ENCODE measurements at places on chromosomes 12 and 14. TPM values are rescaled to one million over a fixed set of nuclear protein-coding genes. Genes with fewer than 3 reads are reported as not detected.

GRCh38 chr14:65421201-65421981 lies 8.9 kb downstream of the FUT8 start:
- no peak for ATAC-seq

DNA sequence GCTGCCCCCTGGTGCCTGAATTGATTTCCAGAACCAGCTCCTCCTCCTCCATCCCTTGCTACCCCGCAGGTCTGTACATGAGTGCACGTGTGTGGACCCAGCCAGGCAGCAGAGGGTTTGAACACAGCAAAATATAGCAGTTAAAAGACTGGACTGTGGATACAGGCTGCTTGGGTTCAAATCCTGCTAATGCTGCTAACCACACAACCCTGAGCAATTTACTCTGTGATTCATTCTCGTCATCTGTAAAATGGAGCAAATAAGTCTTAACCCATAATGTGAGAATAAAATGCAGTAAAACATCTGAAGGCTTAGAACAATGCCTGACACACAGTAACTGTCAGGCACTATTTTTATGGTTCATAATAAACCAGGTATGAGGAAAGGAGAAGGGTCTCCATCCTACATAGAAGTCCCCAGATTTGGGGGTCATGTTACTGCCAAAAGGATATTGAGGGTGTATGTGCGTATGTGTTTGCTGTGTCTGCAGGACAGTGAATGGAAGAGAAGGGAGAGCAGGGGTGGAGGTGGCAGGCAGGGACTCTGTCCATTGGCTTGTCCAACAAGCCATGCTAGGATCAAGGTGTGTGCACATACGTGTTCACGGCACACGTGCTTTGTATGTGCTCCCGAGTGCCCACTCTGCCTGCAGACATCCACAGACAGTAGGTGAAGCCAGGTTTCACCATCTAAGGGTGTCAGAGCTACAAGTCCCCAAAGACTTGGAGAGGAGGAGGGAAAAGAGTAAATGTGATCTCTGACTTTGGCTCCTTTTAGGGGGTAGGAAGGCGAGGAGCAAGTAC lies 1.5 kb upstream of the STAT6 start:
- ATAC-seq: peak; percentile 59

DNA sequence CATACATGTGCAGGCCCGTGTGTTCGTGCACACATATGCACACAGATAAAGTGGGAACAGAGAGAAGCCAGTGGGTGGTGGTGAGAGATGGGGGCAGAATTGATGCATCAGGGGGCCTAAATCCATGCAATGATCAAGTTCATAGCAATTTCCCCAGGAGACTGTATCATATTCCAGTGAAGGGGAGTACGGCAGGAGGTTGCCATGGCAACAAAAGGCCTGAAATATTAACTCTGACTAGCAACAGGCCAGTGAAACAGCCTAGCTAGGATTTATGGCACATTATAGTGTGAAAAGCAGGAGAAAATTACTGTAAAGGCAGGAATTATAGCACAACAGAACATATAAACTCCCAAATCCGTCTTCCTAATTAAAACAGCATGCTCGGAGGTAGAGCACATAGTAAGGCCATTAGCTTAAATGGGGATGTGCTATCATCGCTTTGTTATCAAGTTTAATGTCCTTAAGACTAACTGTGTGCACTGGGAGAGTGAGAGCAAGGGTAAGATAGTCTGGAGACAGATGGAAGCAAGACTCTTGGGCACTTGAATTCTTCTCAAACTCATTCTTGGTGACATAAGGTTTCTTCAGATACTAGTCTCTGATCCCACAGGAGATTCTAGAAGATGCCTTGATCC lies 806.3 kb downstream of the DIO2 start:
- ATAC-seq: no peak

GRCh38 chr12:30599608-30600007 lies 96.1 kb downstream of the IPO8 start:
- ATAC-seq: no peak

- ATAC-seq: no peak
These were observed 39.2 kb upstream of the MEG3 start for GRCh38 chr14:100786576-100787219.

DNA sequence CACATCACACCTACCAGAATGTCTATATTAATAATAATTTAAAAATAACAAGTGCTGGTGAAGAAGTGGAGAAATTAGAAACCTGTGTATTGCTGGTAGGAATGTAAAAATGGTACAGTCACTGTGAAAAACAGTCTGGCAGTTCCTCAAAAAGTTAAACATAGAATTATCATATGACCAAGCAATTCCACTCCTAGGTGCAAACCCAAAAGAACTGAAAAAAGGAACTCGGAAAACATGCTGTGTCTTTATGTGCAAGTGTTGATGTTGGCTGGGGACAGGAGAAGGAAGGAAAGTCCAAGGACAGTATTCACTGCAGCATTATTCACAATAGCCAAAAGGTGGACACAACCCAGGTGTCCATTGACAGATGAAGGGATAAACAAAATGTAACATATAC lies 146.5 kb downstream of the TTC7B start:
- no peak for ATAC-seq

DNA sequence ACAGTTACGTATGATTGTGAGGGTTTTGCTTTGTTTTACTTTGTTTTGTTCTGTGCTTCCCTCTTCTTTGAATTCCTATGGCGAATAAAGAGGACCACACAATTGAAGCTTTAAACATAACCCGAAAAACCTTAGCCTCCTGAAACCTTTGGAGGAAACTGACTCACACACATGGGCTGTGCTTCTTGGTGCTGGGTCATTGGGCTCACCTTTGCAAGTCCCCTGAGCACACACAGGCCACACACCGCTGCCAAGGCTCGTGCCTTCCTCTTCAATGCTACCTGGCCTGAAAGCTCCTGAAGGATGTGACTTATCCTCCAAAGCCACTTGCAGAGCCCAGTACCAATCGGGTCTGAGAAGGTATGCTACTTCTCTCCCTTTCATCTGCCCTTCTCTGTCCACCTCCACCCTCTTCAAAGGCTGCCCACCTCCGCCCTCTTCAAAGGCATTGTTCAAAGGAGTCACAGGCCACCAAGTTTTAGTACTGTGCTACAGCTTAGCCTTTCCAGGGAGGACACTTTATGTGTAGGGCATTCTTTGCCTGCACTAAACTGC lies 114.6 kb downstream of the FOXN3 start:
- no peak for ATAC-seq

- no peak for ATAC-seq
These were observed 47.4 kb downstream of the TCHP start for GRCh38 chr12:109947521-109947920.

- peak; percentile 69 for ATAC-seq
These were observed 23.9 kb downstream of the SCAF11 start for GRCh38 chr12:45966486-45966885.

DNA sequence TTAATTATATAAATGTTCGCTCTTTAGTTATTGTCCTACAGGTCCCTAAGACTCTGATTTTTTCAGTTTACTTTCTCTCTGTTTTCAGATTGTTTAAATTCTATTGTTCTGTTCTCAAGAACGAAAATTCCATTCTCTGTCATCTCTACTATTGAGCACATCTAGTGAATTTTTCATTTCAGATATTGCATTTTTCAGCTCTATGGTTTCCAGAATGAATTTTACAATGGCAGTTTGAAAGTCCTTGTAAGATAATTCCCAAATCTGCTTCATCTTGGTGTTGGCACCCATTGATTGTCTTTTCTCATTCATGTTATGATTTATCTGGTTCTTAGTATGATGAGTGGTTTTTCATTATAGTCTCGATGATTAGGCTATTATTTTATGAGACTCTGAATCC lies 519.6 kb upstream of the LRFN5 start:
- ATAC-seq: no peak

GRCh38 chr12:10756194-10756593 lies 33.1 kb upstream of the YBX3 start:
- ATAC-seq: no peak

GRCh38 chr12:1439687-1440086 lies 154.7 kb downstream of the FBXL14 start:
- ATAC-seq: no peak

- ATAC-seq: no peak
These were observed 209.0 kb downstream of the TMTC3 start for GRCh38 chr12:88351146-88351545.

DNA sequence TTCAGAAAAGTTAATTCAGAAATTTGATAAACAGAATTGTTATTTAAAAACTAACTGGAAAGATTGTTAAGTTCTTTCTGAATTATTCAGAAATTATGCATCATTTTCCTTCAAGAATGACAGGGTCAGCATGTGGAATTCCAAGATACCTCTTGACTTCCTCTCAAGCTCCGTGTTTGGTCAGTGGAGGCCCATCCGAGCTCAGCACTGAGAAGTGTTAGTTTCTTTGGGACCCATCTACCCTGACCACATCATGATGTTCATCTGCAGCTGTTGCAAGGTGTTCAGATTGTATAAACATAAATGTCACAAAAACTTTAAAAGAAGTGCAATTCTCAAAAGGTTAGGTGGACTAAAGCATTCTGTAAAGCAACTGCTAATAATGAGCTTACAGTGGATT lies 33.7 kb downstream of the MDM2 start:
- ATAC-seq: no peak

- no peak for ATAC-seq
These were observed 1136.4 kb upstream of the TMEM132C start for GRCh38 chr12:127130506-127131124.

DNA sequence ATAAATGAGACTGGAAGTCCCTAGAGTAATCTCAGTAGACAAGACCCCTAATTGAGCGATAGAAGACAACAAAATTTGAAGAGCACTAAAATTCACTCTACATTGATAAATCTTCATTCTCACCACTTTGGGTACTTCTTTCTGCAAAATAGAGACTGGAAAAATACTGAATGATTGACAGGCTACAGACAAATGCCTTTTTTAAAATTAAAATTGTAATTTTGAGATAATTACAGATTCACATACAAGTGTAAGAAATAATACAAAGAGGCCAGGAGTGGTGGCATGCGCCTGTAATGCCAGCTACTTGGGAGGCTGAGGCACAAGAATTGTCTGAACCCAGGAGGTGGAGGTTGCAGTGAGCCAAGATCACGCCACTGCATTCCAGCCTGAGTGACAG lies 4.5 kb upstream of the CORO1C start:
- ATAC-seq: no peak

GRCh38 chr14:25351269-25351668 lies 301.3 kb upstream of the STXBP6 start:
- ATAC-seq: no peak

- ATAC-seq: no peak
These were observed 417.9 kb downstream of the AEBP2 start for GRCh38 chr12:19857204-19857603.

DNA sequence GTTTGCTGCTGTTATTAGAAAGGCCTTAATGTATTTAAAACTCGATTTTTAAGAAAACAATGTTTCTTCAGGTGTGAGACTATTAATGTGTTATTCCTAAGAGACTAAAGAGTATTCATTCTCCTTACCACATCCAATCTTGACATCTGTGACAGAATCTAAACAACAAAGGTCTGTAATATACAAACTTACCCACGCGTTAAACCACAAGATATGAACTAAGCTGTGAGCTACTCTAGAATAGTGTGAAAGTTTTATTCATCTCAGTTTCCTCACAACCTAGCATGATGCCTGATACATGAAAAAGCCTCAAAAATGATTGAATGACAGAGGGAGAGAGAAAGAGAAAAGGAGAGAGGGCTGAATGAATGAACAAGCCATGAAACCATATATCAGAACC lies 117.3 kb upstream of the COCH start:
- ATAC-seq: no peak

DNA sequence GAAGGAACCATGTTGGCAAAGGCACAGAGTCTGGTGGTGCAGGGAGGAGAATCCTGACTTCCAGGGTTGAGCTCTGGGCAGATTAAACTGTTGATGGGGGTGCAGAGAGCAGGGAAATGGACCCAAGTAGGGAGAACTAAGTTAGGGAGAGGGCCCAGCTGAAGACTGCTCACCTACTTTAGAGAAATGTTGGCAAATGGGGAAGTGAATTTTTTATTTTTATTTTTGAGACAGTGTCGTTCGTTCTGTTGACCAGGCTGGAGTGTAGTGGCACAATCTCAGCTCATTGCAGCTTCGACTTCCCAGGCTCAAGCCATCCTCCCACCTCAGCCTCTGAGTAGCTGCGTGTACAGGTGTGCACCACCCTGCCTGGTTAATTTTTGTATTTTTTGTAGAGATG lies 32.1 kb upstream of the TUBA1A start:
- no peak for ATAC-seq

- ATAC-seq: no peak
These were observed 147.1 kb downstream of the VRK1 start for GRCh38 chr14:96944297-96944696.

- no peak for ATAC-seq
These were observed 2.7 kb downstream of the TTC6 start for GRCh38 chr14:37597914-37598746.

- no peak for ATAC-seq
These were observed 54.4 kb upstream of the PRMT8 start for GRCh38 chr12:3436461-3437065.

DNA sequence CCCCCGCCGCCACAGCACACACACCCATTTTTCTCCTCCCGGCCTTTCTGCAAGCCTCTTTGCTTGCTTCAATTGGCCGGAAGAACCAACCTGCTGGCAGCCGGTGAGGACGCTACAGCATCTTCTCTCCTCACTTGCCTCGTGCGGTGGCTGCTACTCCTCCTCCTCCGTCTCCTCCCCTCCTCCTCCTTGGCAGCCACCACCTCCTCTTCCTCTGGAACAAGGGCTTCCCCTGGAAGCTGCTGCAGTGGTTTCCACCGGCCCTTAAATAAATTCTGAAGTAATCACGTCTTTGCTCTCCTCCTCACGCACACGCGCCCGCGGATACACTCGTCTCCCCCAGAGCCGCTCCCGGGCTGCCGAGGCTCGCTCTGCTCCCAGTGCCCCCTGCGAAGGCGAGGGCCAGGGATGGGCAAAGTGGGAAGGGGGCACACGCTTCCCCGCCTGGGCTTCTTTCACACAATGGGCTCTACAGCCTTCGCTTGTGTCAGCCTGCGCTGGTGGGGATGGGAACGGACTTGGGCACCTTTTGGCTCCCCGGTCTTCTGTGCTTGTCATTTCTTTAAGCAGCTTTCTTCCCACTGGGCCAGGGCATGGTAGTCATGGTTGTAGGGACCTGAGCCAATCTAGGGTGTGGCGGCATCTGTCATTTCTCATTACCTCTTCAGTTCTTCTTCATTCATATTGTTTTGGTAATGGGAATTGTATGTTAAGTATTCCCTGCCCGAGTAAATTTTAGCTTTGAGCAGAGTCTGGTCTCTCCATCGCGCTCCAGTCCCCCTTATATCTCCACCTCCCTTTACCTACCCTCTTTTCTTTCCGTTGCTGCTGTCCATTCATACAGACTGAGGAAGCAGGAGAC lies at the start of gene PPFIA2:
Gene PPFIA2, minus strand, starts transcription at position 161 of the 862 bp plus-strand sequence.
- ATAC-seq: peak; percentile 55

Gene NEUROD4
- total RNA-seq: not detected

Gene NKX2-8
- not detected for total RNA-seq

Gene GYS2
- not detected for total RNA-seq

Gene RTN1
- total RNA-seq: 1.4 TPM

Gene KCNH3
- total RNA-seq: 0.69 TPM

Gene OR6C2
- not detected for total RNA-seq

Gene GALNT9
- total RNA-seq: not detected

Gene PTPRQ
- total RNA-seq: 0.47 TPM

Gene FAM181A
- not detected for total RNA-seq

Gene TMCC3
- 21.6 TPM for total RNA-seq

Gene HOXC10
- total RNA-seq: not detected

Gene C14orf39
- total RNA-seq: 1.1 TPM
